ENCODE measurements at places on chromosomes 1 and 21.
A peak's percentile ranks its signal among the peaks of the same experiment; 100 is the strongest.

- DNase-seq: peak; percentile 76
Observed at GRCh38 chr1:68120136-68120791, 69.8 kb upstream of the DIRAS3 start.

- no peak for DNase-seq
Observed at GRCh38 chr1:101215363-101216011, 21.3 kb upstream of the S1PR1 start.

DNA sequence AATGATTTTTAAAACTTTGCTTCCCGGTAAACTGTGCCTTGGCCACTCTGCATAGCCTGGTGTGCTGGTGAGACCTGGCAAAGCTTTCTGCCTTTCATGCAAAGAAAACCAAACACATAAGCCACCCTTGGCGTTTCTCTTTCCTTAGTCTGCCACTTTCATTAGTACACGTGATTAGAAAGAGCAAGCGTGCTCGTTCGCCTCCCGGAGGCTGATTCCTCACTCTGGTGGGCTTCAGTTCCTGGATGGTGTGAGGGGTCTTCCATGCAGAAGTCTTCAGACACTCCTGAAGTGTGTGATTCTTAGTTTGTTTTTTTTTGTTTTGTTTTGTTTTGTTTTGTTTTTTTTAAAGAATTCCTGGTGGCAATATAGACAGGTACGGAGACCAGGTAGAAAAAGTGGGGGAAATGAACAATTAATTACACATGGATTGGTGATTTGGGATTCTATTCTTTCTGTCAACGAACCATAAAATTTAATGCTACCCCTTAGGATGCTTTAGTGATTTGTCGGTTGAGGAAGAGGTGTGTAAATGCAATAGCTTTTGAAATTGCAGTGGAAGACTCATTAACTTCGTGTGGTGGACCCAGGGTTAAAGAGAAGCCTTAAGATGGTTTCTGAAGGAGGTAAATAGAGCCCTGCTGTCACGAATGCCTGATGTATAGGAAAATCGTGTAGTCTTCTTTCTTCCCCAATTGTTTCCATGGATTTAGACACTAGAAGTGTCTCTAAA is 2.1 kb downstream of the GALNT2 start:
- DNase-seq: peak; percentile 29

- DNase-seq: no peak
Observed at GRCh38 chr1:189103956-189104355, 1373.7 kb downstream of the BRINP3 start.

- DNase-seq: no peak
Observed at GRCh38 chr21:24025101-24025500, 1582.2 kb downstream of the MRPL39 start.

- DNase-seq: peak; percentile 5
Observed at GRCh38 chr21:20739421-20739820, 258.8 kb upstream of the NCAM2 start.

GRCh38 chr1:206521127-206521526 is 13.8 kb downstream of the RASSF5 start:
- DNase-seq: no peak

- no peak for DNase-seq
Observed at GRCh38 chr1:99636647-99637175, 9.2 kb upstream of the PALMD start.

DNA sequence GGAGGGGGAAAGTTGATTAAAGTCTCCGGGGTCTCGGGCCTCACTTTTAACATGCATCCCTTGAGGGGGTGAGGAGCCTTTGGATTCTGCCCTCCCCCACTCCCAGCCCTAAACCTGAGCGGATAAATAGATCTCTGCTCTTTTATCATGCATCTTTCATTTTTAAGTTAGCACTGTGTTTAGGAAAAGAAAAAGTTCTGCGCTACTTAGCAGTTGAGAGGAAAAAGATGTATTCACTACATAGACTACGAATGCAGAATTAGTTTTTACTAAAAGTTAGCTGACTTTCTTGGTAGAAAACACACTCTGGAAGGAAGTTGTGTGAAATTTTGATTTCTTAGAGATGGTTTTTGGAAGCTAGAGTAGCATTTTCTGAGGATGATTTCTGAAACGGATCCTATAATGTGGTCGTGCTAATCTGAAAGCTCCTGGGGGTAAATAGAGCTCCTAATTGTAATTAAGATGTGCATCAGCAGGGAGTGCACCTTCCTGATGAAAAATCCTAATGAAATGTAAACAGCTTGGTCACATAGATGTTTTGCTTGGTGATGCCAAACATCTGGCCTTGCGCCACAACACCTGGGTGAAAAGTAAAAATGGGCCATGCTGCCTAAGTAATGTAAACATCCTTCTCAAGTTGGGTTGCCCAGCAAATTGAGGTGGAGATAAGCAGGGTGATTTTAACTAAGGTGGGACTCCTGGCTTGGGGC is 1.8 kb downstream of the ROR1 start:
- DNase-seq: no peak

GRCh38 chr1:2322581-2323211 is 68.7 kb downstream of the MORN1 start:
- no peak for DNase-seq

DNA sequence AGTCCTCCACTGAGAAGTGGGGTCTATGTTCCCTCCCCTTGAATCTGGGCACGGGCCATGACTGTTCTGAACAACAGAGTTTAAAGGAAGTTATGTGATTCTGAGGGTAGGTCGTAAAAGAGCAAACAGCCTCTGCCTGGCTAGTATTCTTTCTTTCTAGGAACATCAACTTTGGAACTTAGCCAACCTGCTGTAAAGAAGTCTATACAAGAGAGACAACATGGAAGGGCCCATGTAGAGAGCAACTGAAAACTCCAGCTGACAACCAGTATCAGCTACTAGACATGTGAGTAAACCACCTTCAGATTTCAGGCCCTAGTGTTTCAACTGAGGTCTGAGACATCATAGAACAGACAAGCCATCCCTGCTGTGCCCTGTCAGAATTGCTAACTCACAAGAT is 7.5 kb downstream of the SELENOF start:
- no peak for DNase-seq

DNA sequence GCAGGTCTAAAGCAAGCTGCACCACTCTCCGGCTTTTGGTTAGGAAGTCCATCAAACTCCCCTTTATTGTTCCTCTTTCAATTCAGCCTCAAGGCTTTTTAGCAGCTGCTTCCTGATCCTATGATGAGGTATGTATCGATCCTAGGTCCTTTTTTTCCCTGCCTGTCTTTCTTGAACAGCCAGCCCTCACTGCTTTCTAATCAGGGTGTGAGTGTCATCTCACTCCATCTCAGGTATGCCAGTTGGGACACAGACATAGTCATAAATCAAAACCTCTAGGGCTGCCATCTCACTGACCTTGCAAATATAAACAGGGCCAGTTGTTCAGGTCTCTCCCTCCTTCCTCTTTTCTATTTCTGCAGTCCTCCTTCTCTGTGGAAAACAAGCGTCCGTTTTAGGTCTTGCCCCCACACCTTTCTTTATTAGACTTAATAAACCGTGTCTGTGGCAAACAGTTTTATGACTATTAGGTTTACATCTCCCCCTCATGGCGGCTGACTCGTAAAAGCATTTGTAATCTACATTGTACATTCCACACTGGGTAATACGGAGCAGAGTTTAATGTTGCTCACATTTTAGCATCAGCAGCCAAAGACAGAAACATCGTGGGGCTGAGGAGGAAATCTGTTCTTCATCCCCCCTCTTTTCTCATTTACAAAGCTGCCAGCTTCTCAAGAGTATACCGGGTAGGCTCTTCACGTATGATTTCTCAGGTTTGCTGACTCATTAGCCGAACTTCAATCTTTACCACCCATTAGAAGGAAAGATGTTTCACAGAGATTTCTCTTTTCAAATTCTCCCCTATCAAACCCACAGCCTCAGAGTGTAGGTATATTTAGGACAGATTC is 11.6 kb downstream of the STYXL2 start:
- DNase-seq: peak; percentile 28

DNA sequence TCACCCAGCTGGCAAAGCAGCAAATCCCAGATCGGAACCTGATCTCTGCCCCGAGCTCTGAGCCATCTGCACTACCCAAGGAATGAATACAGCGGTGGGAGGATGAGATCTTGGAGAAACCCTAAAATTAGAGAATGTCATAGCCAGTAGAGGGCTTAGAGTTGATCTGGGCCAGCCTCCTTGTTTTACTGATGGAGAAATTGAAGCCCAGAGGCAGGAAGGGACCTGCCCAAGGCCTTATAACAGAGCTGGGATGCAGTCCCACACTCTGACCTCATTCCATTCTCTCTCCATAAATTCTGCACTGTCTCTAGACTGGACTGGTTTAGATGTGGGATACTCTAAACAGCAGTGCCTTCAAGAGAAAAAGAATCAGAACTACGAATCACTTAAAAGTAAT is 4.8 kb upstream of the SFN start:
- no peak for DNase-seq

DNA sequence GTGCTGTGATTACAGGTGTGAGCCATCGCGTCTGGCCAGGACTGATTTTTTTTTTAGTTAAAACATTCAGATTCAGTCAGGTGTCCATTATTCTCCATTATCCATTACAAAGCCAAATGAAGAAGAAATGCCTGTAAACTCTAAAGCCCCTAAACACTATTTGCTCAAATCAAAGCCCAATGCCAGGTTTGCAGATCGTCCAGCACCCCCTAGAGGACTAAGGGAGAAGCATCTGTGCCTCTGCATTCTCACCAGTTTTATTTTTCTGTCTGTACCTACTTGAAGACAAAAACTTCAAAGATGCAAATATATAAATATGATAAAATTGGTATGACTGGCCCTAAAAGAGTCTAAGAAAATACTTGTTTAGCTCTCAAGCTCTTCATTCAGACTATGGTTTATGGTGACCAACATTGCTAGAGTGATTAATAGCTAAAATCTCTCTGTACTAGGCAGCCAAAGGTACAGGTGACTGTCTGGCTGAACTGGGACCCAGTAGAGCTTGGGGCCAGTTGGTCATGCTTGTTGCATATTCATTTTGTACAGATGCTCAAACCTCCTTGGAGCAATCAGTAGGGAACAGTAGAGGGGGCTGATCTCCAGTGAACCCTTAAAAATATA is 138.4 kb downstream of the SYT2 start:
- DNase-seq: peak; percentile 31

DNA sequence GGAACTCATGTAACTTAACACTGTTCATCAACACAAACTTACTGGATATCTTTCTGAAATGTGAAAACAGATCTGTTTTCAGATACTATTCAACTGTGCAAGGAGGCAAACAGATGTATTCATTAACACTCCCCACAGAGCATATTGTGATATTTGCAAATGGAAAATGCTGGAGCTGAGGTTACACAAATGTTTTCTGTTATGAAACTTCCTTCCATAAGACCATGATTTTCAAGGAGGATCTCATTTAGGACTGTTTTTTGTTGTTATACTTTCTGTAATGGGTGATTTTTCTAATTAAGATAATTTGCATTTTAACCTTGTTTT is 56.1 kb downstream of the GABPA start:
- DNase-seq: no peak

DNA sequence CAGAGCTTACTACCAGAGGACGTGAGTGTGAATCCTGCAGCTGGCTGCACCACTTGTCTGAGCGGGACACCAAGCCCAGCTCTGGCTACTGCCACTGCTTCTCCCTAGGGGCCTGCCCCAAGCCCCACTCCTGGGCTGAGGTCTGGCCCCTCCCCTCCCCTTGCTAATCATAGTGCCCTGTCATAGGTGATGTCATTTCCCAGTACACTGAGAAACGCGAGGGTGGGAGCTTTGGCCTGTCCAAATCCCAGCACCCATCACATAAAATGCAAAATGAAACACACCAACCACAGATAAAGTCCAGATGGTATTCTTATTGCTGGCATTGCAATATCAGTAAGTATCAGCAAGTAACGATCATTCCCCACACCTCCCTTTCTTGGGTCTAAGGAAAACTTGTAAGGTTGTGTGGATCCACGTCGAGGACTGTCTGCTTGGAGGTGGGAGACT is 77.7 kb downstream of the TOMM20 start:
- DNase-seq: no peak

GRCh38 chr1:156623946-156624813 is 5.0 kb downstream of the HAPLN2 start:
- no peak for DNase-seq

DNA sequence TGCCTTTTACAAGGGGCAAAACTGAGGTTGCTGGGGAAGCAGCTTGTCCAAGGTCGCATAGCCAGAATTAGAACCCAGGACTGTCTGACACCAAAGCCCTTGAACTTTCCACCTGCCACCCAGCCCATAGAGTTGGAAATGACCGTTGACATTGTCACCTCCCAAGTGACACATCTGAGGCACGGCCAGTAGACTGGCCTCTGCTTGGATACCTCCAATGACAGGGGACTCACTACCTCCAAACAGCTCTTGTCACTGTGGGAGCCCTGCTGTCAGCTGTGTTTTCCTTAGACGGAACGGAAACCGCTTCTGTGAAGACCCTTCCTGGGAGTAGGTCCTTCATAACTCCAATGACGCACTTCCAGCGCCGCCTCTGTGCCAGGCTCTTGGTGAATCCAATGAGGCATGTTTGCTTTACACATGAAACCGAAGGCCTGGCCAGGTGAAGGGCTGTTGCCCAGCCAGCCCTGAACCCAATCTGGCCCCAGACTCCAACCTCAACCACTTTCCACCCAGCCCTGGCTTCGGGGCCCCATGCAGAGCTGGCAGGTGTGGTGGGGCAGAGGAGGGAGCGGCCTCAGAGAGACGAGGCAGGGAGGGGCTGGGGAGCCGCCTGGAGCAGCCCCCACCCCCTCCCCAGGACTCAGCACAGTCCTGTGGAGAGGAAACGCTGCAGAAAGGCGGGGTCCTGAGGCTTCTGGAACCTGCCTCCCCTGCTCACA is 109.2 kb upstream of the IFFO2 start:
- no peak for DNase-seq

DNA sequence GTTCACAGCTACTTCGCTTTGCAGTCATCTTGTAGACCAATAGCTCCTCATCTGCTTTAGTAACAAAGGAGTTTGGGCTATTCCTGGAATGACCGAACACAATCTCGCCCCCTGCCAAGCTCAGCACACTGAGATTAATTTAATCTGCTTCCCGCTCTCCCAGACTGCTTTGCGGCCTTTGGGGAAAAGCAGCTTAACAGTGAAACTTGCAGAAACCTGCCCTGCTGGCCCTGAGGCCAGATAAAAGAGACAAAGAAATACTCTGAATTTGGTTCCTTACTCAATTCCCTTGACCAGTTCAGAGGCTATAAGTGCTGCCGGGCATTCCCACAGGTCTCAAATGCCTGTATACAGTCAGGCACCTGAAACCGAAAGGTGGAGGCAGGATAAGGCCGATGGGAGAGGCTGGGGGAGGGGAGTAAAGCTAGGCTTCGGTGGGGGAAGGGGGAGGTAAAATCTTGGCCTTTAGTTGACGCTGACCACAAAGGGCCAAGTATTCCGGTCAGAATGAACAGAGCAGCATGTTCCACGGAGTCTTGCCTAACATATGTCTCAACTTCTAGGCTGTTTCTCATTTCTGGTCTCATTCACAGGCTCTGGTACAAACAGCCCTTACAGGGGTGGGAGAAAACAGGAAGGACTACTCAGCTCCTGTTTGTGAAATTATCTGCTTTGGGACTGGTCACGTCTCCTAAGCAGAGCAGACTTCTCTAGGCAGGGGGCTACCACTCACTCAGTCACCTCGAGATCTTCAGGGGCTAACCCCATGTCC is 17.7 kb upstream of the A3GALT2 start:
- DNase-seq: no peak

All from SW480 (cell line).